ENCODE measurements at places on chromosomes 12 and 14.

- no peak for DNase-seq
These were observed 236.9 kb downstream of the PAWR start for GRCh38 chr12:79453820-79454219.

DNA sequence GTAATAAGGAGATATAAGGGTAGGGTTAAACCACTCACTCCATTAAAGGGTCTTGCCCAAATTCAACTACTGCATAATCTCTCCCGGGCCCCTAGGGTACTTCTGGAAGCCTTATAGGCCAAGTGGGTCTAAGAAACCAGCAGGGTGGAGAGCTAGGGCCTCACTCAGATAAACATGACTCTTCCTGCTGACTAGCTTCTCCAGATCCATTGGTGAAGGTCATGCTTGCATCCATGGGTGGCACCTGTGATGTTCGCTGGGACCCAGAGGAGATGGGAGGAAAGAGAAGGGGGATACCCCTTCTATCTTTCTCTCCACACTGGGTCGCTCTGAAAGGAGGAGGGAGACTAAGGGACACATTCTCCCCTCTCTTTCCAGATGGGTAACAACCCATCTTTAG lies 36.1 kb upstream of the HIGD1C start:
- no peak for DNase-seq

- peak; percentile 94 for DNase-seq
These were observed at the start of gene SMARCD1 for GRCh38 chr12:50084775-50085614. TSS of gene SMARCD1 (plus strand) at chr12:50085342. CDS start at chr12:50085370, 28 bp downstream.

- DNase-seq: no peak
These were observed 23.6 kb upstream of the OR4K2 start for GRCh38 chr14:19851365-19851764.

GRCh38 chr12:116924558-116925453 lies 14.1 kb downstream of the FBXW8 start:
- peak; percentile 79 for DNase-seq

DNA sequence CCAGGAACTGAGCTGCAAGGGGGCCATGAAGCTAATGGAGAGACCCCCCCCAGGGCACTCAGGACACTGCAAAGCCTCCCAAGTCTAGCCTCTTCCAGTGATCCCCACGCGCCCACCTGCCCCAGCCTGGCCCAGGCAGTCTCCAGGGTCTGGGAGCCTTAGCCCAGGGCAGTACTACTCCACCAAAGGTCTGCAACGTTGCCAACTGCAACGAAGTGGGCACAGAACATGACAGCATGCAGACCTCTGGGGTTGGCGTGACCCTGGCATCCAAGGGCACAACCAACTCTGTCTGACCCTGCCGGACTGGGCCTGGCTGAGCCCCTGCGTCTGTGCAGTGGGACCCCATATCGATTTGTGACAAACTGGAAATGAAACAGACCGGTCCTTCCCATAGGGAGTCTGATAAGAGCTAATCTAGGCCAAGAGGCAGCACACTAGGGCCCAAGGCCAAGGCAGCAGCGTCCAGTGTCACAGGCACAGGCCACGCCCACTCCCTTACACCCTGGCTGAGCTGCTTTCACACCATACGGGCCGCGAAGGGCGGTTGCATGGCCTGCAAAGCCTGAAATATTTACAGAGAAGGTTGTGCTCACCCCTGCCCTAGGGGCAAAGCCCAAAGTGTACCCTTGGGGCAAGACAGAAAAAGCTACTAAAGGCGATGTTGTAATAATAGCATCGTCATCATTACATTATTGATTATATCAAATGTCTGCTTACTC lies 76.7 kb downstream of the NCOR2 start:
- no peak for DNase-seq

DNA sequence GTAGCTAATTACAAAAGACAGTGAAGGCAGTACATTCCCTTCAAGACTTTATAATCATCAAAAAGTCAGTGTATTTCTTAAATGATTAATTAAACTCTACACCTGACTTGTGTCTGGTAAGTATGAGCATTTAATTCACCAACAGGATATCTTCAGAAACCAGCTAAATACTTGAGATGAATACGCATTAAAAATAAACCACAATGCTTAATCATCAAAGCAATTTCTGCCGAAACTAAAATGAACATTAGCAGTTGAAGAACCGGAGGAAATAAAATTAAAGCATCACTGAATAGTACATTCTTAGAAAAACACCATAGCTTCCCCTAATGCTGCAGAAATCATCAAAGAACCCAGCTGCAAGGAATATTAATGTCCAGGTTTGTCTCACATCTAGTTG lies 32.7 kb downstream of the SLC25A21 start:
- no peak for DNase-seq

- no peak for DNase-seq
These were observed 761.2 kb downstream of the NOVA1 start for GRCh38 chr14:25836636-25837035.

- DNase-seq: no peak
These were observed 44.9 kb downstream of the KRT80 start for GRCh38 chr12:52146822-52147366.

- DNase-seq: no peak
These were observed 49.4 kb upstream of the STK38L start for GRCh38 chr12:27194644-27195043.

- DNase-seq: no peak
These were observed 48.4 kb downstream of the TSPAN11 start for GRCh38 chr12:30974746-30975500.

- DNase-seq: peak; percentile 49
These were observed 19.1 kb downstream of the RPAP3 start for GRCh38 chr12:47686645-47687240.

DNA sequence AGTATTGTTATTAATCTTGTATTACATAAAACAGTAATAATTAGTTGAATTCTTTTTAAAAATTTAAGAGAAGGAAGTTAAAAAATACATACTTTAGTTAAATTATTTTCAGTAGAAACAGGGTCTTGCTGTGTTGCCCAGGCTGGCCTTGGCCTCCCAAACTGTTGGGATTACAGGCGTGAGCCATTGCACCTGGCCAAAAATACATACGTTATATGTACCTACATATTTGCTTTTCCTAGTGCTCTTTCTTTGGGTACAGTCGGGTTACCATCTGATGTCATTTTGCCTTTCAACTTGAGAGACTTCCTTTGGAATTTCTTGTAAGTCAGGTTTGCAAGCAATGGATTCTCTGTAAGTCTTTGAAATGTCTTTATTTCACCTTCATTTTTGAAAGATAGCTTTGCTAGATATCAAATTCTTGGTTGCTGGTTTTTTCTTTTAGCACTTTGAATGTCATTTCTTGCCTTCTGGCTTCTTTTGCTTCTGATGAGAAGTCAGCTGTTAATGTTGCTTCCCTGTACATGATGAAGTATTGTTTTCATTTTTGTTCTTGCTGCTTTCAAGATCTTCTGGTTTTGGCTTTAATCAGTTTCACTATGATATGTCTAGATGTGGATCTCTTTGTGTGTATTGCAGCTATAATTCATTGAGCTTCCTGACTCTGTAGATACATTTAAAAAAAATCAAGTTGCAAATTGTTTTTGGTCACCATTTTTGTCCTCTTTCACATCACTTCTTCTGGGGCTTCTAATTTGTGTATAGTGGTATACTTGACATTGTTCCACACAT lies 84.4 kb downstream of the SPATS2 start:
- no peak for DNase-seq

DNA sequence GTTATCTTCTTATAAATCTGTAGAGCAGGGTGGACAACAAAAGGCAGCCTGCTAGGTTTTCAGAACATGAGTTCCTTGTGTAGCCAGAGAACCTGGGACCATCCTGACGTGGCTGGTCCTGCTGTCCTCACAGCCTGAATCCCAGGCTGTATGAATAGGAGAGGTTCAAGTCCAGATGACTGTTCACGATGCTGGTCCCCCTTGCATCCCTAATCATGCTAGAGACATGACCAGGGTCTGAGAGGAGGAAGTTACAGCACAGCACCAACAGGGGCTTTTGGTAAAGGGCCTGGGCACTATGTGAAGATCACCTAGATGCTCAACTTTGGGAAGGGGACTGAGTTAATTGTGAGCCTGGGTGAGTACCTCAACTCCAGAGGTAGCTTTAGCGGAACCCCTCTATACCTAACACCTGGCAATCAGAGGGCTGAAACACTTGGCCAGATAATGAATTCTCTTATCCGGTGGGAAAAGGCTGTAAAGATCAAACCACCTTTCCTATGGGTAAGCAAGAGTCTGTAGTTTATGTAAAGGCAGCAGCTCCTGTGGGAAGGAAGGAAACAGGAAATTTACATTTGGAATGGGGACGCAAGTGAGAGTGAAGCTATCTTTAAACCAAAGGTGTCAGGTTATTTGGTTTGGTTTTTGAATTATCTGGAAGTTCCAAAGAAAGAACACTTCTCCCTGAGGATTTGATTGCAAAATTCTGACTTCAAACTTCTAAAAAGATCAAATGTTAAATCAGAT lies 112.8 kb downstream of the DAD1 start:
- no peak for DNase-seq

DNA sequence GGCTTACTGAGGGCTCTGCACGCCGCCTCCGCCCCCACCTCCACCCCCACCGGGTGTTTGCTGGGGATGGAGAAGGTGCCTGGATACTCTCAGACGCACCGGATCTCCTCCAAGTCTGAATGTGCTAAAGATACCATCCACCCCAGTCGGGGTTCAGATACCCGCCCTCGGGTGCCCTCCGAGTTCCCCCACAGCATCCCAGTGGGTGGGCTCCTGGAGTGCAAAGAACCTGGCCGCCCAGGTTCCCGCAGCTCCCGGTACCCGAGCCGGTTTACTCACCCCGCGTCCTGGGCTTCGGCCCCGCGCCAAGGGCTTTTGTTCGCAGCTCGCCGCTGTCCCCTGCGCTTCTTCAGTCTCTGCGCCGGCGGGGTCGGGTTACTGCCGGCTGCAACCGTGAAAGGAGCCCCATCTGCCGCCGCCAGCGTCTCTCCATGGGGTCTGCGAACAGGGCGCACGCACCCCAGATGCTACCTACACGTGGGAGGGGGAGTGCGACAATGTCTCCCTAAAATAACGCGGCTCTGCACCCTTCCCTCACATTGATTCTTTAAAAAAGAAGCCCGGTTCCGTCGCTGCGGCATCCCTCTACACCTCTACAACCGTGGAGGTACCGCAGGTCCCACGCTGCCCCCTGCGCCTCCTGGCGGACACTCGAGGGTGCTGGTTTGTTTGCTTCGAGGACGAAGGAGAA lies at the start of gene CCDC177:
CCDC177 (minus strand) TSS at position 609 of the 691 bp plus-strand sequence. CDS start 1,249 bp downstream, outside the sequence.
- DNase-seq: peak; percentile 45

DNA sequence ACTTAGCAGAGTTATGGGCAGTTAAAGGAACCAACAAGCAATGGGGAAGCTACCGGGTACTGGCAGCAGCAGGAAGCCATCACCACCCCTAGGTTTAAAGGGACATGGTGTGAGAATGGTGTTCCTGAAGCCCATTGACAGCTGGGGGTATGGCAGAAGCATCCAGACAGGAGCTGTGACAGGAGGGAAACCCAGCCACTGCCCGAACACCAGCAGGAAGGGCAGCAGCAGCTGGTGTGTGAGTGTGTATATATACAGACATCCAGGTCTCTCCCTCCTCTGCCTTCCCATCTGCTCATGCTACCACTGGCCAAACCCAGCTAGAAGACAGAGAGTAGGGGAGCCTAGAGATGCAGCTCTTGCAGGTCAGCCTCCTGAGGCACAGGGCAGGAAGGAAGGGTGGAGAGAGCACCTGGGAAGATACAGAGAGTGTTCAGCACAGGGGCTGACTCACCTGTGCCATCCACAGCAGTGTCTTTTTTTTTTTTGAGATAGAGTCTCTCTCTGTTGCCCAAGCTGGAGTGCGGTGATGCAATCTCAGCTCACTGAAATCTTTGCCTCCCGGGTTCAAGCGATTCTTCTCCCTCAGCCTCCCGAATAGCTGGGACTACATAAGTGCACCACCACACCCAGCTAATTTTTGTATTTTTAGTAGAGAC lies 9.2 kb upstream of the ADCK1 start:
- DNase-seq: no peak

DNA sequence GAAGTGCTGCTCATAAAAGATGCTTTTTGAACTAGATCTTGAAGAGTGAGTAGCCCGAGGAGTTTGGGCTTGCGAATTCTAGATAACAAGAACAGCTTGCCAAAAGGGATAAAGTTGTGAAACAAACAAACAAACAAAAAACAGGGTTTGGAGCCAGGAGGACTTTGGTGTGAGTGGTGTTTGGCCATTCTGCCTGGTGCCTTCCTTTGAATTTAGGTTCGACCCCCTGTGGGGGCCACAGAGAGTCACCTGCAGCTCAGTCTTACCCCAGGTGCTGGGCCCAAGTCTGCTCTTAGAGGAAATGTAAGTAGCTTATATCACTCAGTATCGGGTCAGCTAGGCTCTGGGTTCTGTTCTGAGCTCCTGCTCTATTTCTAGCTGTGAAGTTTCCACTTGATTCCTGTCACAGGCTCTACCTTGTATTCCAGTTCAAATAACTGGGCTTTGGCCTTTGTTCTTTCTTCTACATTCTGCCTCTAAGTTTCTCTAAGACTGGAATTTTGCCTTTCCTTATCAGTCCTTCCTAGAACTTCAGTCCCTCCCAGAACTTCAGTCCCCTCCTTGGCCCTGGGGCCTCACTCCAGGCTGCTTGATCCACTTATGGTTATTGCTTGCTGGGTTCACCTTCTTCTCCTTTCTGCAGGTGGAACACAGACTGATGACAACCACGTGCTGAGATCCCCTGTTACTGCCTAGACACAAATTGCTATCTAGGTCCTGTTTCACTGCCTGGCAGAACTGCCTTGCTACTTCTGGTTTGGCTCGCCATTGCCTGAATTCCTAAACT lies 20.5 kb upstream of the DUSP6 start:
- DNase-seq: no peak

- DNase-seq: no peak
These were observed 902 bp downstream of the EML5 start for GRCh38 chr14:88791629-88792472.

DNA sequence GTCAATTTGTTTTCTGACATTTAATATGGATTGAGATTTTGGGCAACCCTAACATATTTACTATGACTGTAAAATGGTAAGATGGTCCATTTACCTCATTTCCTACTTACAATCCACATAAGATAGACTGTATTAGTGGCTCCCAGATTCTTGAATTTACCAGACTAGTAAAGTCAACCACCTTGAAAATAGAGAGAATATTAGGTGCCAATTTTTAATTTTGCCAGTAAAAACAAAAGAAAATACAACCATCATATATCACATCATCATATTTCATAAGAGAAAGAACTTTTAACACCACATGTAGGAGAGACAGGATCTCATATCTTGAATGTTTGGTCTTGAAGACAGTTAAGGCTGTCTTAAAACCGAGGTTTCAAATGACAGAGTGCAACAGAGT lies 7.7 kb upstream of the FBLN5 start:
- no peak for DNase-seq

GRCh38 chr12:94481734-94482133 lies 22.1 kb upstream of the CEP83 start:
- no peak for DNase-seq

GRCh38 chr14:96082420-96083300 lies 43.5 kb downstream of the C14orf132 start:
- no peak for DNase-seq

GRCh38 chr14:48735607-48736006 lies 850.6 kb downstream of the RPS29 start:
- DNase-seq: no peak

DNA sequence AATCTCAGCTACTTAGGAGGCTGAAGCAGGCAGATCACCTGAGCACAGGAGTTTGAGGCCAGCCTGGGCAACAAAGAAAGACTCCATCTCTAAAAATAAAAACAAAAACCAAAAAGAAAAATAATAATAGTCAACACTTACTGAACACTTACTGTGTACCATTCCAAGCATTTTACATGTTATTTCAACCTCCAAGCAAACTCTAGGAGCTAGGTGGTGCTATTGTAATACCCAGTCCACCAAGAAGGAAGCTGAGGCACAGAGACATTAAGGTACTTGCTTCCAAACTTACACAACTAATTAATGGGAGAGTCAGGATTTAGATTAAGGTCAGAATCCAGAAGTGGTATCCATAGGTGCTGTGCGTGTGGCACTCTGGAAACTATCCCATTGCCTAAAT lies 13.7 kb upstream of the OR6J1 start:
- DNase-seq: peak; percentile 39

All from fibroblast of skin of right biceps (primary cell).